NAMALWA (cell line): ENCODE measurements at places on chromosomes 5 and 9.

- DNase-seq = no peak
Measured at GRCh38 chr9:130847306-130848217, 12.5 kb downstream of the ABL1 start.

GRCh38 chr9:89871871-89872331, 267.1 kb downstream of the GADD45G start:
- DNase-seq = no peak

GRCh38 chr5:176447591-176447977, 601 bp upstream of the FAF2 start:
- DNase-seq = no peak

GRCh38 chr5:95511606-95512005, 43.2 kb downstream of the SKIC3 start:
- DNase-seq = no peak

- no peak for DNase-seq
Measured at GRCh38 chr5:41574391-41574790, 64.0 kb upstream of the PLCXD3 start.

- no peak for DNase-seq
Measured at GRCh38 chr5:173570321-173571090, 45.9 kb downstream of the BOD1 start.

DNA sequence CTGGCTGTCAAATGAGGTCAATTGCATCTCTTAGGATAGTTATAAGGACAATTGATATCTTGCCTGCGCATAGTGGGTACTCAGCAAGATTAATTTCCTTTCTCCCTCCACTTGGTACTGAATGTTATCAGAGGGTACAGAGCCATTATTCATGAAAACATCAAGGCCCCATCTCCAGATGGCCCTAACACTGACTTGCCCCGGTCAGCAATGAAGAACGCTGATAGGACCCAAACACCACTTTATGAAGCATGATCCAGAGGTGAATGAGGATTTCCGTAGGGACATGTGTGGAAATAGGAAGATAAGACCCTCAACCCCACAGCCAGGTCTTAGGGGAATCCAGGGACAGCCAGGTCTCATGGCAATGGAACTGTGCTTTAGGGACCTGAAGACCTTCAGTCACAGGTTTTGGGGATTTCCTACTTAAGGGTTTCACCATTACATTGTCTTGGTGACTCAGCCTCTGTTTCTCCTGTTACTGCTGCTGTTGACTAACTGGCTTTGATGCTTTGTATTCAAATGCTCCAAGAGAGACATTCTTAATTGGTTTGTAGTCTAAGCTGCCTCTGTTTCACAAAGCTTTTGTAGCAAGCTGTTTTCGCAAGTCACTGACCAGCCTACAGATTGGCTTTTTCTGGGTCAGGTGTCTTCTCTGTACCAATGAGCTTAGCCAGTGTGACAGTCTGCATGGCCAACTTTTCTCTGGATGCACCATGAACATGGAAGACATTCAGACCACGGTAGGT, 35.3 kb upstream of the IQGAP2 start:
- DNase-seq = no peak

GRCh38 chr5:111070272-111071134, 1.0 kb upstream of the TSLP start:
- no peak for DNase-seq

DNA sequence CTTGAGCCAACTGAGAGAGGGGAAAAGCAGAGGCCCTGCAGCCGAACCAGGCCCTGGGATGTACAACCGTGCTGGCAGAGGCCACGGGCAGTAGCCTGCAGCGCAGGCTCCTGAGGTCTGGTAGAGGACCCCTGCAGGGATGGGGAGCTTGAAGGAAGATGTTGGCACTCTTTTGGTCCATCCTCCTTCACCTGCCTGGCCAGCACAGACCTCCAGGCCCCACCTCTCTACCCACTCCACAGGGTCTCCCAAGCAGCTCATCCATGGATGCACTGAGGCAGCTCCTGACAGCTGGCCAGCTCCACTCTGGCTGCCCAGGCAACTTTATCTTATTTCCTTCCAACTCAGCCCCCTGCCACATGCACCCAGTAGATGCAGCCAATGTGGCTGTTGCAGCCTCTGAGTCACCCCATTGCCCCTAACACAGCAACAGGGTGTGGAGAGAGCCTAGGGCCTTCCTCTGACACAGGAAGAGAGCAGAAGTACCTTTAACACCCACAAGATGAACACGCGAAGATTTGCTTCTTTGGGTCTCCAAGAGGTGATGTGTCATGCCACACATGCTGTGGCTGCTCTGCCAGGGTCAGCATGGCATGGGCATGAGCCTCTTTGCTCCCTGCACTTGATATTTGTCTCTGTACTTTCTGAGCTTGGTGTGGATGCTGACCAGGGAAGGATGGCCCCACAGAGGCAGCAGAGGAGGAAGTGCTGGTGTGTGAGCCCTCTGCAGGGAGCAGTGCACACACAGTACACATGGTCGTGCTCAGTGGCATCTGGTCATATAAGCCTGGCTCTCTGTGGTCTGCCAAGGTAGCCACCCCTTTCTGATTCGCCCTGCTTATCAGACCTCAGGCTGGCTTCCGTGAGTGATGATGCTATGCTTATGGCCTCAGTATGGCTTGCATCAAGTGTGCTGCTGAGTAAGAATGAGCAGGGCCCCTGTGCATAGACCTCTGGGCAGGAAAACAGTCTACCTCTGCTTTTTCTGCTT, 117.2 kb downstream of the NRG2 start:
- DNase-seq = no peak

DNA sequence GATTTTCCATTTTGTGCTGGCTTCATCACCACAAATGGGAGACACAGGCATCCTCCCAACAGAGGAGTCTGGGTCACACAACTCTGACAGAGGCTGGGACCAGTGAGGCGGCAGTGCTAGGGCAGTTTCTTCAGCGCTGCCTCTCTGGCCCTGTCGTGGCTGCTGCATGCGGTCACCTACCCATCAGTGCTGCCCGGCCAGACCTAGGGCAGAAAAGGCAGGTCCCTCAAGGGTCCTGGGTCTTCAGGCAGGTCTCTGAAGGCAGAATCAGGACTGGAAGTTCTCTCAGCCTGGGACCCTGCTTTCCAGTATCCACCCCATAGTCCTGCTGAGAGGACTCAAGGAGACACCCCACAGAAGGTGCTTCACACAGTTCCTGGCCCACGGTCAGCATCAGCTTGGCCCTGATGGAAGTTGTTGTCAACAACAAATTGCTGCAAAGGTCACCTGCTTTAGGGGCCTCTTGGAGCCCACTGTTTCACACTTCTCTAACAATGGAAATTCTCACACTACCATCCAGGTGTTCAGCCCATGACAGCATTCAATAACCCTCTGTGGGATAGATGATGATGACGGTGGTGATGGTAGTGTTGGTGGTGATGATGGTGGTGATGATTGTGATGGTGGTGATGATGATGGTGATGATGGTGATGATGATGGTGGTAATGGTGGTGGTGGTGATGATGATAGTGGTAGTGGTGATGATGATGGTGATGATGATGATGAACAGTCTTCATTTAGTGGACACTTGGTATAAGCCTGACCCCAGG, 146.4 kb upstream of the PPP1R26 start:
- no peak for DNase-seq

GRCh38 chr9:9170439-9171134, 1371.0 kb upstream of the DMAC1 start:
- no peak for DNase-seq

DNA sequence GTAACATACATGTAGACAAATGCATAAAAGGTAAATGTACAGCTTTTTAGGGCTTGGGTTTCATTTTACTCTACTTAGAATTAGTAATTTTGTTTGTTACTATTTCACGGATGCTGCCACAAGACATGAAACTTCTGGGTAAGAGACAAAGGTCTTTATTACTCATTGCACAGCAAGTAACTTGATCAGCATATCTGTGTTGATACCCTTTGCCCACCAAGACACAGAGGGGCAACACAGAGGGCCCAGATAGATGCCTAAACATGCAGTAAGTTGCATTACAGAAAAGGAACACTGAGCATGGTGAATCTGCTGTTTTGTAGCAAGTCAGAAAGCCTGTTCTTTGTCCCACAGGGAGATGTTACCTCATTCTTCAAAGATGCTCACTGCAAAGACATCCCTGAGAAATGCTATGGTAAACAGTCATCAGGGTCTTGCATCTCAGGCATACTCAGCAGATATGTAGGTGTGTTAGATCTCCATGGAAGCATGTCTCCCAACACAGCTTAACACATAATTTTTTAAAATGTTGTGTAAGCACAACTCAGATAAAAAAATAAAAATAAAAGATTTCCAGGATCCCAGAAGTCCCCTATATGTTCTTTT, 10.3 kb downstream of the ITGA2 start:
- DNase-seq = no peak

DNA sequence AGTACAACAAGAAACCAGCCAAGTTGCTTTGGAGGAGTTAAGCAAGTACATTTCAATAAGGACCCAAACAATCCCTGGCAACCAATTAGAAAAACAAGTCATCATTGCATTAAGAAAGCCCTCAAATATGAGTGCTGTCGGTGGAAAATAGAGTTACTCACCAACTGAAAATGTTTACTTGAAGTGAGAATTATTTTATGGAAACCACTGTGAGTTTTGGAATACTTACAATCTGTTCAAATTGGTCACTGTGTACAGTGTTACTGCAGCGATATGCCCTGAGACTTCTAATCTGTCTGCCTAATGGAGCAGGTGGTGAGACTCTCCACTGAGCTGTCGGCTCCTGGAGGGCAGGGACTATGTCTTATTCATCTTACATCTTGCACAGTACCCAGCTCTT, 1073.2 kb upstream of the DMAC1 start:
- no peak for DNase-seq
